ENCODE measurements at places on chromosomes 6 and 20.

DNA sequence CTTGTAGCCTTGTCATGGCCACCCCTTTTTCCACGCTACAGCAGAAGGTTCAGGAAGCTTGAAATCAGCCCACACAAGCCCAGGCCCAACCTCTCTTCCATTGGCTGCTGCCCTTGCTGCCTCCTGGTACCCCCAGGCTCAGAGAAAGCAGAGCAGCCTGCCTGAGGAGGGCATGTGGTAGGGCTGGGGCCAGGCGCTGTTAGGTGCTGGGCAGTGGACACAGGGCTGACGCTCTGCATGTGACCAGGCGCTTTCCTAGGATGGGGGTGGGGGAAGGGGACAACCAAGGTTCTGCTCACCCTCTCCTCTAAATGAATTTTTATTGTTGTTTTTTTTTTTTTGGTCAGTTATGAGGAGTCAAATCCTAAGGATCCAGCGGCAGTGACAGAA, 36.3 kb upstream of the ID1 start:
- DNase-seq: no peak

GRCh38 chr6:162697872-162698403, 29.6 kb downstream of the PRKN start:
- DNase-seq: no peak

DNA sequence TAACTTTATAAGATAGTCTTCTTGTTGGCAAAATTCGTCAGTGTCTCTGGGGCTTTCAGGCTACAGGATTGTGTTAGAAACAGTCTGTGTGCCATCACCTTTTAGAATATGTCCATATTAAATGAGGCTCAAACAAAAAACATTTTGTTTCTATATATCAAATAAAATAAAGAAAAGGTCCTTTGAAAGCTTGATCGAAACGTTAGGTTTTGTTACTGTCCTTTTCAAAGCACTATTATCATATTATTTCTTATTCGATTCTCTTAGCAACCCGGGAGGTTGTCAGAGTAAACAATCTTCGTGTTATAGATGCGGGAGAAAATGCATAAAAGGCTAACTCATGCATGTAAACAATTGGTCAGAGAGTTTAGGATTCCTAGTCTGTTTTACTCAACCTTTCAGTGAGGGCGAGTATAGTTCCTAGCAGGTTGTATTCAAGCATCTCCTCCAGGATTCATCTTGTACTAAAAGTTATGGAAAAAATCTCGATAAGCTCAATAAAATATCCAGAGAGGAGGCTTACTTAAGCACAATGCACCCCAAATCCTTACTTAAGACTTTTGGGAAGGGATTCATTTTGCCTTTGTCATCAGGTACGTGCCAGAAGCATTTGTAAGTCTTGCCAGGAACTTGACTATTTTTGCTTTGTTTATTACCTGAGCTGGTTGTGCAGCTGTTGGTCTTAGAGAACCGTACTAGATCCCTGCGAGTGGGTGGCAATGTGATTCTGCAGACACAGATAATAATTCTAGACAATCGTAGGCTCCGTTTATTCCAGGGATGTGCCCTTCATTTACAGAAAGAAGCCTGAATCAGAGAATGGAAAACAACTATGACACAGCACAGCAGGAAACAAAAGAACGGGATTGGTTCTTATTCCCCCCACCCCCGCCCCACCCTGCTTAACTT, 159.6 kb upstream of the ZNF217 start:
- DNase-seq: no peak

DNA sequence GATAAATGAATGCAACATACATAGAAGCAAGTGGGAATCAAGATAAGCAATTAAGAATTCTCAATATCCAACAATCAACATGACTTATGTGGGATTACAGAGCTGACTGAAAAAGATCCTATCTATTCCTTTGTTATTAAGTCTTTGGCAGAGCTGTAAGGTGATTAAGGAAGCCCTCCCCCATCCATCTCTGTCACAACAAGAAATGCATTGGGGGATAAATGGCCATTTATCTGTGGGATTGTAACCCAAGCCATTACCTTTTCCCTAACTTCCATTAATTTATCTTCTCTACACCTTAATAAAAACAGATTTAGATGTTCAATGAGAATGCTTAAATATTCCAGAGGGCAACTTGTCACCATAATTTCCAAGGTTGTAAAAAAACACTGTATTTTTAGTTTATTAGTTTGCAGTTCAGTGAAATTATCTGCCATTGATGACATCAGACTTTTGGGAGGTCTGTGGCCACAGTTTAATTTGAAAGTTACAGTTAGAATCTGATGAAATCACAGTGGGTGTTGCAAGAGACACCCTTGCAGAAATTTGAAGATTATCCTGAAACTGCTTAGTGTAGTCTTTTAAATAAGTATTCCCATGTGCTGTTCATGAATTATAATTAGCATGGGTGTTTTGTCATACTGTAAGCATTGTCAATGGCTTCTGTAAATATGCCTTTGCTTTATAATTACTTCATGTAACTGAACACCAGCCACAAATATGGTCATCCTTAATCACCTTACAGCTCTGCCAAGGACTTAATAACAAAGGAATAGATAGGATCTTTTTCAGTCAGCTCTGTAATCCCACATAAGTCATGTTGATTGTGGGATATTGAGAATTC, 49.4 kb upstream of the FYN start:
- DNase-seq: no peak

DNA sequence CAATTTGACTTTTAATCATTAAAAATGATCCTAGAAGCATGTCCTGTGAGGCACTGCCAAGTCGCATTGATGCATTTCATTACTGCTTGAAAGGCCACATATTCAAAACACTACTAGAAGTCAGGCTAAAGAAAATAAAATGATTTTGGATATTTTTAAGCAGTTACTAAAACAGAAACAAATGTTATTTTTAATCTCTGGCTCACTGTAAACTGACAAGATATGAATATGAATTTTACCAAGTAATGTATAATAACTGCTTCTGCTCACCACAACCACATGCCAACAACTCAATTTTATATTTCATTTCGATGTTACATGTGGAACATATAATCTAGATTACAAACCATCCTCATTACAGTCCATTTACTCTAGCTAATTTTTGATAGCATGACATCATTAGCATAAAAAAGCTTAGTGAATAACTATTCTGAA, 90.6 kb downstream of the ATXN1 start:
- no peak for DNase-seq

- DNase-seq: no peak
Measured at GRCh38 chr20:17679941-17680835, 1.9 kb downstream of the RRBP1 start.

GRCh38 chr6:157224951-157225574, 98.3 kb downstream of the TMEM242 start:
- DNase-seq: no peak

DNA sequence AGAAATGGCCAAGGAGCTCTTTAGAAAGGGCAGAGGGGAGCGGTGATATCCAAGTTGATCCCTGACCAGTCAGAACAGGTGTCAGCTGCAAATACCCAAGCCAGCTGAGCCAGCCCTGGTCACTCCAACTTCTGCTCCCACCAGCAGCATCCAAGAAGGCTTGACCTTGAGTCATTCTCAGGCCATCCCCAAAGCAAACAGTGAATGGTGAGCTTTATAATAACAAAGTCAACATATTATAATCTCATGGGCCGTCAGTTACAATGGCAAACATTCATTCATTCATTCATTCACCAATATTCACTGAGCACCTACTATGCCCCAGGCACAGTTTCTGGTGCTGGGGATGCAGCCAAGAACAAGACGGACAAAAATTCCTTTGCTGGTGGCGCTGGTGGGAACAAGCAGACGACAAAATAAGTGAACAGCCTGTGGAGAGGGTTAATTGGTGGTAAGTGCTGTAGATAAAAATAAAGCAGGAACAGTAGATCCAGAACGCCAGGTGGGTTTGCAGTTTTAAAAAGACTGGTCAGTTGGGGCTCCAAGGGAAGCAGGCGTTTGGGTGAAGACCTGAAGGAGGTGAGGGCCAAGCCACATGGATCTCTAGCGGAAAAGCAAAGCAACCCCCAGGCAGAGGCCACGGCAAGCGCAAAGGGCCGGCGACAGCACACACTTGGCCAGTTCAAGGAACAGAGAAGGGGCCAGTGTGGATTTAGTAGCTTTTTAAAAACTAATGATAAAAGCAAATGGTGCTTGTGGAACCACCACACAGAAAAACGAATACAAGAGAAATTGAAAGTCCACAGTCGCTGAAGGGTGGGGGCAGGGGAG, 131.8 kb upstream of the PTPN1 start:
- no peak for DNase-seq

- DNase-seq: no peak
Measured at GRCh38 chr20:29319725-29320124, 1937.7 kb upstream of the DEFB115 start.

DNA sequence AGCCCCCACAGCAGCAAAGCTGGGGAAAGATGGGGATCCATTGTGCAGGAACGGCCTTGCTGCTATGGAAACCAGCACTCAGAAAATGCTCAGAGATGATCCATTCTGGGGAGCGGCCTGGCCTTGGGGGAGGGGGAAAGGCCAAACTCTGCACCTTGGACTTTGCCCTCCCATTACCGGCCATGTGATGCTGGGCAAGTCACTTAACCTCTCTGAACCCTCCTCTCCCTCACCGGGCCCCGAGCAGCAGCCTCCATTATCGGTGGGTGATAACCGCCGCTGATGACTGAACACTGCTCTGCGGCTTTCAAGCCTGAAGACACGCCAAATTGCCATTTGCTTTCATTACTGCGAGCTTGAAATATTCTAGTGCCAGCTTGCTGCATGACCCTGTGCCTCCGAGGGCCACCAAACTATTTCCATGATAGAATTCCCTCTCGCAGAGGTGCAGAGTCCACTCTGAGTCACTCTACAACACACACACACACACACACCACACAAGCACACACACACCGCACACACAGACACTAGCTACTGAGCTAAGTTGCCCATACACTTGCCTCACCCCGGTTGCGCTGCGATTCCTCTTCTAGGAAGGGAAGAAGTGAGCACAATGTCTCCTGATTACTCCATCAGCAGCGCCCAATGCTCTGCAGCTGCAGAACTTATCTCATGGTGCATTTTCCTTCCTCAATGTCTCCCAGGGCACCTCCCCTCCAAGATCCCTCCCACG, 20.6 kb upstream of the SIRPA start:
- no peak for DNase-seq

DNA sequence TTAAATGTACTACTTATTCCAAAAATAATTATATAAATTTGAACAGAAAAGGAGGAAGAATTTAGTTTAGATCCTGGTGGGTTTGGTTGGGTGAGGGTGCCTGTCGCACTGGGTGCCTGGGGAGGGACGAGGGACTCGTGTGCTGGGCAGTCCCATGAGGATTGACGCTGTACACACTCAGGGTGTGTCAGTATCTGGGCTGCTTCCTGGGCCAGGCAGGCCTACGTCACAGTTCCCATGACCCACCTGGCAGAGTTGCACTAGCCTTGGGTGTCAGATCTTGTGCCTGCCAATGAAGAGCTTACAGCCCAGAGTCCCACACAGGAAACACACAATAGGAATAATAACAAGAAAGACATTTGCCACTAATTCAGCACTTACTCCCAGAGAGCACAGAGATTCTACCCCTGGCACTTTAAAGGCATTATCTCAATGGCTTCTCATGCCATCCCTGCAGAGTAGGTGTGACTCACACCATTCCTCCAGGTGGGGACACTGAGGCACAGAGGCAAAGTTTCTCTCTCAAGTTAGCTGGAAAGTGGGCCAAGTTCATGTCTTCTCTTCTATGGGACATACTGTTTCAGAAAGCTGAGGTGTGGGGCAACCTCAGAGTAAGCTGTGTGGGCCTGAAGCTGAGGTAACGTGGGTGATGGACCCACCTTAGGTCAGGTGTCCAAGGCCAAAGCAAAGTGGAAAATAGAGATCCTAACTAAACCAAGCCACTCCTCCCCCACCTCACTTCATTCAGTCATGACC, 1.3 kb upstream of the SDCBP2 start:
- DNase-seq: no peak

DNA sequence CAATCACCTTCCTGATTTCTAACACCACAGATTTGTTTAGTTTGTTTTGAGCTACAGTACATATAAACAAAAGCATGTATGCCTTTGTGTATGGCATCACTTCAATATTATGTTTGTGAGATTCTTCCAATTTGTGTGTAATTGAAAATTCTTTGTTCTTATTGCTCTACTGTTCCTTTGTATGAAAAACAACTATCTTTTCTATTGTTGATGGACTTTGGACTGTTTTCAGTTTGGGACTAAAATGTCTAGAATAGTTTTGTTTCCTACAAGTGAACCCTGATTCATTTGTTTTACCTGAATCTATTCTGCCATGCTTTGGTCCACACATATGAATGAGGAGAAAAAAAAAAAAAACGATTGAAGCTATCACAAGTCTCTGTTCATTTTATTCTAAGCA, 21.2 kb upstream of the ZNF184 start:
- no peak for DNase-seq

GRCh38 chr6:118685823-118686449, 34.5 kb upstream of the CEP85L start:
- DNase-seq: no peak

- DNase-seq: no peak
Measured at GRCh38 chr20:38987777-38988176, 25.6 kb downstream of the DHX35 start.

DNA sequence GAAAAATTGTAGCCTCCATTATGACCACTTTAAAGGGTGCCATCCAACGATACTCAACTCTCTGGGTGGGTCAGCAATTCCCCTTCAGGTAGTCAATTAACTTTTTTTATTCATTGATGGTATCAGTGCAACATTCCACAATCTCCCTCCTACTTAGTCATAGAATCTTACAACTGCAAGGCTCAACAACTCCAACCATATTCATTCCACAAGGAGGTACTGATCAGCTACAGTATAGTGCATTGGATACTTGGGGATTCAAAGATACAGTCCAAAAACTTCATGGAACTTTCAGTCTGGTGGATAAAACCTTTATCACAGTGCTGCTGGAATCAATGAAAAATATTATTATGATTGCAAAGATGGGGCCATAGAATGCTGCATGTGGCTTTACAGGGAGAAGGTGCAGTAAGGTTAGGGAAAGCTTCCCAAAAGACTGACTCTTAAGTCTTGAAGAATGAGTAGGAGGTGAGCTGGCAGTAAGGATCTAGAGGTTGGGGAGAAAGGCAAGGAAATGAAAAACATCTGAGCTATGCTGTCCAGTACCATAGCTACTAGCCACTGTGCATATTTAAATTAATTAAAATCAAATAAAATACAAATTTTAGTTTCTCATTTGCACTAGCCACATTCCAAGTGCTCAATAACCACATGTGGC, 314.7 kb upstream of the PRDM1 start:
- no peak for DNase-seq

DNA sequence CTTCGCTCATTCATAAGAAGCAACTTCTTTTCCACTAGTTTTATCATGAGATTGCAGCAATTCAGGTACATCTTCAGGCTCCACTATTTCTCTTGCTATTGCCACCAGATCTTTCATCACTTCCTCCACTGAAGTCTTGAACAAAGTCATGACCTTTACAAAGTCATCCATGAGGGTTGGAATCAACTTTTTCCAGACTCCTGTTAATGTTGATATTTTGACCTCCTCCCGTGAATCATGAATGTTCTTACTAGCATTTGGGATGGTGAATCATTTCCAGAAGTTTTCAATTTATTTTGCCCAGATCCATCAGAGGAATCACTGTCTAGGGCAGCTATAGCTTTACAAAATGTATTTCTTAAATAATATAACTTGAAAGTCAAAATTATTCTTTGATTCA, 1.5 kb downstream of the CENPQ start:
- DNase-seq: no peak

GRCh38 chr6:123849406-123849805, 45.7 kb downstream of the NKAIN2 start:
- no peak for DNase-seq

- peak; percentile 84 for DNase-seq
Measured at GRCh38 chr6:144063744-144064401, 31.5 kb downstream of the SF3B5 start.

- no peak for DNase-seq
Measured at GRCh38 chr6:109010705-109011102, 83.9 kb downstream of the SESN1 start.

All from stimulated activated CD4-positive, alpha-beta T cell treated with anti-CD3 and anti-CD28 coated beads, Interleukin-12 subunit alpha, Interleukin-12 subunit beta, amount 100 ng/mL, for 4 hours (primary cell).